ENCODE measurements at places on chromosomes 1 and 21. TPM values are rescaled to one million over a fixed set of nuclear protein-coding genes. Genes with fewer than 3 reads are reported as not detected.

The LY9 gene
- not detected for total RNA-seq

The HSF2BP gene
- total RNA-seq: 1.6 TPM

The CASQ1 gene
- total RNA-seq: not detected

The KRTAP7-1 gene
- not detected for total RNA-seq

The KAZN gene
- 3.3 TPM for total RNA-seq

The FAM78B gene
- 0.29 TPM for total RNA-seq

The GCLM gene
- total RNA-seq: 26.0 TPM

The RIMKLA gene
- total RNA-seq: under 0.01 TPM

The ESPN gene
- total RNA-seq: under 0.01 TPM

The ERICH3 gene
- not detected for total RNA-seq

The ERO1B gene
- 1.6 TPM for total RNA-seq

The LCE1E gene
- not detected for total RNA-seq

The INSRR gene
- not detected for total RNA-seq

The LAMTOR2 gene
- total RNA-seq: 72.1 TPM

The ILDR2 gene
- under 0.01 TPM for total RNA-seq

The MYOG gene
- total RNA-seq: not detected

The POU2F1 gene
- 4.4 TPM for total RNA-seq

The ODR4 gene
- total RNA-seq: 15.5 TPM

The TCP10L gene
- 0.17 TPM for total RNA-seq

The VWA1 gene
- 9.6 TPM for total RNA-seq

The TNFSF4 gene
- 0.87 TPM for total RNA-seq

The NRIP1 gene
- 33.7 TPM for total RNA-seq

The GJC2 gene
- total RNA-seq: 14.8 TPM

The BTBD8 gene
- 6.7 TPM for total RNA-seq

The ANXA9 gene
- total RNA-seq: 0.17 TPM

The S100A14 gene
- 0.33 TPM for total RNA-seq

The TSSK3 gene
- 1.0 TPM for total RNA-seq

The CNKSR1 gene
- total RNA-seq: 0.17 TPM

The CLCA4 gene
- not detected for total RNA-seq

The PRAMEF14 gene
- not detected for total RNA-seq
